ENCODE measurements at places on chromosomes 2 and 18.

- peak; percentile 48 for DNase-seq
Observed at GRCh38 chr2:219663116-219663762, 35.8 kb downstream of the SLC4A3 start.

GRCh38 chr2:168734199-168734760, 68.2 kb upstream of the NOSTRIN start:
- DNase-seq, result no peak

GRCh38 chr2:221833966-221834365, 261.9 kb upstream of the EPHA4 start:
- peak; percentile 60 for DNase-seq

DNA sequence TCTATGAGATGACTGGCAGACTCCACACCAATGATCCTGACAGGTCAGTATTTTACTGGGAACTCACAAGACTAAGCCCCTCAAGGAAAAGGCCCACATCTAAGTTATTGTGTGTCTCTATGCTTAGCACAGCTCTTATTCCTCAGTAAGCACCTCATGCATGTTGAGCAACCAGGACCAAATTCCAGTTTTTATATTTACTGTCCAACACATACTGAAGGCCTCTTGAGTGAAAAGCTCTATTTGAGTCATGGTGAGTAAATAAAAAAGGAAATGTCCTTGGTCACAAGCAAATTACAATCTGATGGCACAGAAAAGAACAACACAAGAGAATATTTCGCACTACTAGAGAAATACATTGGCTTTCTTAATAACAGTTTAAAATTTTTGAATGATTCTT, 87.9 kb upstream of the ETAA1 start:
- DNase-seq, result no peak

GRCh38 chr2:120783371-120783791, 47.7 kb downstream of the GLI2 start:
- peak; percentile 68 for DNase-seq
